ENCODE measurements at places on chromosomes 4 and X.

DNA sequence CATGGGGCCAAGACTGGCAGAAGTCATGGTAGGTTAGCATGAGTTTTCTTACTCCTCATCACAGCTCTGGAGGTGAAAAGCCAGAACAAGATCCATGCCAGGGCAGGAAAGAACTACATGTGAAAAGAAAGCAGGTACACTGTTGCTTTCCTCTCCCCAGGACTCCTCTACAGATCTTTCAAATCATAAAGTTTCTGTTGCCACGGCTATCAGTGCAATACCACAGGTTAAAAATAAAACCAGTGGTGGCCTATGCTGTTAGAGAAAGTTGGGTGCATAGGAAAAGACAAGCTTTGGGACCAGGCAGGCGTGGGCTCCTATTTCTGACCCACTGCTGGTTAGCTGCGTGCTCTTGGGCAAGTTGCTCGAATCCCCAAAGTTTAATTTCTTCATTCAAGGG lies 81.4 kb downstream of the SH3RF1 start:
- no peak for DNase-seq

DNA sequence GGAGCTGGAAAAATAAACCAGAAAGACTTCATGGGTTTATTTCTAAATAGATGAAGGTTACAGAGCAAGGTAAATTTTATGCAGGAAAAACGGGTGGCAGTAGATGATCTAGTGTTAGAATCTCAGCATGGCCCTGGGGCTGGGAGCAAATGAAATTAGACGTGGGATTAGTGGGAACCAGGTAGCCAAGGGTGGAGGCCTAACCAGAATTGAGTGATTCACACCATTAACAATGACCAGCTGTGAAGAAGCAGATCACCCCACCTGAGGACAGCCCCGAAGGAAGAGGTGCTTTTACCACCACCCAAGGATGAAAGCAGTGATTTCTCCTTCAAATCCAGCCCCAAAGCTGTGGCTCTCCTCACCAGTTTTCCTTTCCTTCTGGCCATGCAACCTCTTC lies 20.8 kb upstream of the ACSL1 start:
- no peak for DNase-seq

GRCh38 chr4:99082192-99082591 lies 6.4 kb downstream of the ADH5 start:
- DNase-seq: no peak

DNA sequence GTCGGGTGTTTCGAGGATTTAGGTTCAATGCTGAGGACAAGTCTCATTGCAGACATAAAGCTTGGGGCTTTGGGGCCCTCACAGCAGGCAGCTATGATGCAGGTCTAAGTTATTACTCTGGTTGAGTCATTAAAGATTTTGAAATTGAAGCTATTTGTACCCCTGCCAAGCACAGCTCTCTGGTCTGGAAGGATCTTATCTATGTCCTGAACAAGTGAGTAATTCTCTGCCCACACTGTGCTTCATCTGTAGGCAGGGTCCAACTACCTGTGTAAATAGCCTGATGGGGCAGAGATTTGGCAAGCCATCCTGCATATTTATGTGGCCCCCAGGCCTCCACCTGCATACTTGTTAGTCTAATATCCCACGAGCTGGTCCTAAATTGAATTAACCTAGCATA lies 41.4 kb upstream of the MAGEA4 start:
- DNase-seq: no peak

DNA sequence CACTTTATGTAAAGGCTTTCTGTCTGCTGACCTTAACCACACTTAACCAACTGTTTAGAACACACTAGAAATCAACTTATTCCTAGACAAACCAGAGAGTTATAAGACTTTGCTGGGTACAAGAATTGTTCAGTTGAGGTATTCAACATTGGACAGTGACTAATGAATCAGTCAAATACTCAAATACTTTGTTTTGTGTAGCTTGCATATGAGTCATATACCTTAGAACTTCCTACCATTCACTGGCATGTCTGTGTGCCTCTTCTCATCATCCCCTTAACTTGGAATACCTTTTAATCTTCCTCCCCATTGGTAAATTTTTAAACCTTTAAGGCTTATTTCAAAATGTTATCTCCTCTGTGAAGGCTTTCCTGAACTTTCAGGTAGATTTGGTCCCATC lies 708.8 kb upstream of the GRIA3 start:
- DNase-seq: no peak

DNA sequence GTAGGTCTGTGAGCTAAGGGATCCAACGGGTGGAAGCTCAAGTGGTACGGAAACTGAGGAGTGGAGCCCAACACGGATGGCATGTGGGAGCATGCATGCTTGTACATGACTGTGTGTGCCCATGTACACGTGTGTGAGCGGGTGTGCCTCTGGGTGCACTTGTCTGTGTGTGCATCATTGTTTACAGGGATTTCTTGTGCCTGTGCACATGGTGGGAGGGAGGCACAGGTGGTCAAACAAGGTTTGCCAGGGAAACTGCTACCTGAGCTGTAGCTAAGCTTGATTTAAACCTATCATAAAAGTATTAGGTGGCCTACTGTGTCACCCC lies 122.5 kb upstream of the MAMLD1 start:
- DNase-seq: no peak

DNA sequence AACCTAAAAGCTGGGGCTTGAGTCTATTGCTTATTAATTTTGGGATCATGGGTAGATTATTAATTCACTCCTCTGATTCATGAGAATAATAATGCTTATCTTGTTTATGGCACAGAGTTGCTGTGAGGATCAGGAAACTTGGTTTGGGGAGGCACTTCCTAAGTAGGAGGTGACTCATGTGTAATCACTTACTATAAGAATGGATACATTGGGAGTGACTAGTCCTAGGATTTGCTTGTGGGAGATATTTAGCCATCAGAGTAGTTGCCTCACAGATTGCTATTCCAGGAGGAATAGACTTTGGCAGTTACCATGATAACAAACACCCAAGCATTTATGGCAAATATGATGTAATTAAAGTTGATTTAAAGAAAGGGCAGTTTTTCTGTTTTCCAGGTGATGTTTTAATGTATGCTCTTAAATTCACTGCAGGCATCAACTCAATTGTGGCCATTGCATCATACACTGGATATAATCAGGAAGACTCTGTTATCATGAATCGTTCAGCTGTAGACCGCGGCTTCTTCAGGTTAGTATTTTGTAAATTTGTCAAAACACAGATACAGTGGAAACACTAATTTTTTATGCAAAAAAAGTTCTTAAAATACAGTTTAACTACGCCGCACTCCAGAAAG lies 41.9 kb downstream of the POLR2B start:
- no peak for DNase-seq

DNA sequence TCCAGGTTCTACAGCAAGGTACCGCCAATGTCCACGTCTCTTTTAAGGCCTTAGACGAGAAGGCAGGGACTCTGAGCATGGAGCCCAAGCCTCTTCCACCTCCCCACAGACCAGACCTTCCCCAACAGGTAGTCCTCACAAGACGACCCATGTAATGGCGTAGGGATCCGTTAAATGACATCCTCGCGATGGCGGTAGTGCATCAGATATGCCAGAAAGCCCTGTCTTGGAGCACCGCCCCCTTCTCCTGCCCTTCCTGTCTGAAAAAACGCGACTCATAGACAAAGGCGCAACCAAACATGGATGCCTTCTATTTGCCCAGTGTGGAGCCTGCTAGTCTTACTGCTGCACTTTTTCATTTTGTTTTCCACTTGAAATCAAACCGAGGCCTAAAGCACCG lies 185.4 kb downstream of the OR13H1 start:
- DNase-seq: no peak

DNA sequence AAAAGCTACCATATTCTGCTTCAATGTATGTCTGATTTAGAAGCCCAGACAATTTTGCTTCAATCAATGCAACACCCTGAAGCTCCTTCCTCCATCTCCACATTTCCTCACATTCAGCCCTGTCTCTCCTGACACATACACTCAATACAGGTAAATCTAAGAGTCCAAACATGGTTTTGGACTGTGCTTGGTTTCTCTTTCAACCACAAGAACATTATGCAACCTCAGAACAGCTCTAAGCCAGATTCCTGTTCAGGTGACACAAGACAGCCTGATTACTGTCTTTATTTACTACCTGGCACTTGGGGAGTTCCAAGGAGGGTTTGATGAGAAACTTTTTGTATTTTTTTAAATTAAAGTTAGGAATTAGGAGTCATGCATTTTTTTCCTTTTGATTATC lies 307.5 kb upstream of the SLIT2 start:
- DNase-seq: no peak

DNA sequence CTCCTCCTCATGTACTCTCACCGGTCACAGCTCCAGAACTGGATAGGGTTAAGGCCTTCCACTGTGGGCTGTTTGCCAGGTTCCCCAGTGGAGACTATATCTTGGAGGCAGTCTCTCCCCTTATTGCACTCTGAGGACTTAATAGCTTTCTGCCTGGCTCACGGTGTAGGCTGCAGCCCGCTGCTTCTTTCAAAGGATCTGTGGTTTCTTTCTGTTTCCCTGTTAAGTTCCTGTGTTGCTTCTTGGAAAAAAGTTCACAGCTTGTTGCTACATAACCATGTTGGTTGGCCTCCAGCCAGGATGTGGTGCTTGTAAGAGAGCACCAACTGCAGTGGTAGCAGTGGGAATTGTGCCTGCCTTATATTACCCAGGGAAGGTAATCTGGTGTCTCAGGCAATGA lies 24.9 kb upstream of the ZDHHC15 start:
- DNase-seq: no peak
